ENCODE measurements at places on chromosomes 12 and 14.

- DNase-seq, result no peak
Observed at GRCh38 chr14:30995689-30996088, 29.8 kb upstream of the AP4S1 start.

DNA sequence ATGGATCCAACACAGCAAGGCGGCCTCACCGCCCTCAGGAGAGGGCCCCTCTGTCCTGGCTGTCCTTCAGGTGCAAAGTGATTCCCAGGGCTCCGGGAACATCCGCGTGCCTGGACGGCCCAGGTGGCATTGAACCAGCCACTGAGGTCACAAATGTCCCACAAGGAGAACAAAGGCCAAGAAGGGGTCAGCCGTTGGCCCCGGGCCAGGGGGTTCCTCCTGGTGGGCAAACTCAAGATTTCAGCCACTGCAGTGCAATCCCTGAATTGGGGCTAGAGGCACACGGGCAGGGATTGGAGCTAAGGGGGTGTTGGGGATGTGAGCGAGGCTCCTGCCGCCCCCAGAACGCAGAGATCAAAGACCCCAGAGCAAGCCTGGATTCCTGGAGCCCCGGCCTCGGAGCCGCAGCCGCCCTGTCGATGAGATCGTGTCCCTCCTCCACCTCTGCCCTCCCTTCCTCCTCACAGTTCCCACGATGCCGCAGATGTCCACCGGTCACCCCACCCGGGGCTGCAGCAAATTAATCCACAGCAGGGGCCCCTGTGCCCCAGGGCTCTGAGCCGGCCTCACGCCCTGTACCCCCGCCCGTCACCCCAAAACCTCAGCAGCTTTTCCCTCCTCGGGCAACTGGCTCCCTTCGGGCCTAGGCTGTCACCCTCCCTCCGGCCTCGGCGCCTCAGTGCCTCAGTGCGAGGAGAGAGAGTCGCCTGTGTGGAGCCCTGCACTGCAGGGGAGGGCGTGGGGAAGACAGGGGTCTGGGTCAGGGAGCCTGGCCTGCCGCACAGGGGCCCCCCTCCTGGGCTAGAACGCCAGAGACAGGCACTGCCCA, 56.7 kb upstream of the GALNT9 start:
- DNase-seq, result no peak

- DNase-seq, result no peak
Observed at GRCh38 chr14:24310646-24311604, at the start of gene LTB4R. LTB4R (plus strand) TSS chr14:24311502; CDS start chr14:24315652, 4,150 bp downstream.

- DNase-seq, result no peak
Observed at GRCh38 chr12:114698566-114699163, 14.7 kb upstream of the TBX3 start.

DNA sequence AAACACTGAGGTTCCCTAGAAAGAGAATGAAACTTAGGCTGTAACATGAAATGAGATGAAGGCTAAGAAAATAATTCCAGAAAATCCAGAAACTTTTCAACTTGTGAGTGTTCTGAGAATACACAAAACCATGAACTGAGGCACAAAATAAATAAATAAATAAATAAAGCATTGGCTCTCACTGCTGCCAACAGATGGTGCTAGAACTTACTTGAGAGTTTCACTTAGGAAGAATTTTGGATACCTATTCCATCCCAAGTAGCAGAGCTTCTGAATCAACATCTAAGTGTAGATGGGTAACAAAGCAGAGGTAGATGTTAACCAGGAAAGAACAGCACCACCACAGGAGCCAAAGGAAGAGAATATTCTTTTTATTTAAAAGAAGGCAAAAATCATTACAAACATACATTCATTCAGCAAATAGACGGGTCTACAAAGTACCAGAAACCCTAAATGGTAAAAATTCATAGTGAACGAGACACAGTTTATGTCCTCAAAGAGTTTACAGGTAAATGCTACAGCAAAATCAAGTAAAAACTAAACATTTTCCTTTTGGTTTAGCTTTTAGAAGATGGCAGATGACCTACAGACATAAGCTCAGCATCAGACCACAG, 16.7 kb downstream of the EPS8 start:
- DNase-seq, result no peak

DNA sequence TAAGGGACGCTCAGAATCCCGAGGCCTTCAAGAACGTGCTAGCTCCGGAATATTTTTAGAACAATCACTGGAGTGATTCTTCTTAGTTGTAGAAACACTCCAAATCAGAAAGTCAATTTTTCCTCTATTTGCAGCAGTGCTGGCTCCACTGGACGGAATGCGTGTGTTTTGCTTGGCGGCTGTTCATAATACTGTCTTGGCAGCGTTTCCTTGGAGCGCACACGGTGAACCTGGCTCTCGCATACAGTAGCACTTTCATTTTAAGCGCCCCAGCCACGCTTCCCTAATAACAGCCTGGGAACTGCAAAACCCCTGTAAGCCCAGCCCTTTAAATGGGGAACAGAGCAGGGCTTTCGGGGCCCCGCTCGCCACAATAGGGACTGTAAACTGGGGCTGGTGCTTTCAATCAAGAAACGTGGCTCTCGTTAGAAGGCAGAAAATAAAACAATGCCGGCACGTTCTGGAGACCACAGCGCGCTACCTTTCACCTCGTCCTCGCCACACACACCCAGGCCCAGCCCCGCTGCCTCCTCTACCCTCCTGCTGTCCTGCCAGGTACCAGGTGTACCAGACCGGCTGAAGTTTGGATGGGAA, 79.9 kb downstream of the BCL11B start:
- no peak for DNase-seq

- no peak for DNase-seq
Observed at GRCh38 chr12:69844416-69844815, 19.4 kb downstream of the MYRFL start.

DNA sequence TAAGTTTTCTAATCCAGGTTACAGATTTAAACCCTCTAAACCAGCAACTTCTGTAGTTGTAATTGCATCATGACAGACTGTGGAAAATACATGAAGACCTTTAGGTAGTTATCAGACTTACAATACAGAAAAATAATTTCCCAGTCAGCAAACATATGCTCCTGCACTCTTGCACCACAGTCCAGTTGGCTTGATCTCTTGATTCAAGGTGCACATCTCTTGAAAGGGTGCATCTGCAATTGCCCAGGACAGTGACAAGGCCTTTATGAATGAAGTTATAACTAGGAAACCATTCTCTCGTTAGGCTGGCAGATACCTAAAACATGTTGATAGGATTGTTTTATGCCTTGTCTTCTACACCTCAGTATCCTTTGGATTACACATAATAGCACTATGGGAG, 7.6 kb downstream of the PIWIL1 start:
- no peak for DNase-seq

DNA sequence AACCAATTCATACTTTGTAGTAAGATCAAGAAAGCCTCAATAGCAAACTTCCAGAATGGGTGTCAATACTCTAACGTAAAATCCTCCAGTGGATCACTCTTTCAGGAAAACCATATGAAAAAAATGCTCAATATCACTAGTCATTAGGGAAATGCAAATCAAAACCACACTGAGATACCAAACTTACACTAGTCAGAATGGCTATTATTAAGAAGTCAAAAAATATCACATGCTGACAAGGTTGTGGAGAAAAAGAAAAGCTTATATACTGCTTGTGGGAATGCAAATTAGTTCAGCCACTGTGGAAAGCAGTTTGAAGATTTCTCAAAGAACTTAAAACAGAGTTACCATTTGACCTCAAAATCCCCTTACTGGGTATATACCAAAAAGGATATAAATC, 49.5 kb upstream of the ATXN7L3B start:
- DNase-seq, result no peak

DNA sequence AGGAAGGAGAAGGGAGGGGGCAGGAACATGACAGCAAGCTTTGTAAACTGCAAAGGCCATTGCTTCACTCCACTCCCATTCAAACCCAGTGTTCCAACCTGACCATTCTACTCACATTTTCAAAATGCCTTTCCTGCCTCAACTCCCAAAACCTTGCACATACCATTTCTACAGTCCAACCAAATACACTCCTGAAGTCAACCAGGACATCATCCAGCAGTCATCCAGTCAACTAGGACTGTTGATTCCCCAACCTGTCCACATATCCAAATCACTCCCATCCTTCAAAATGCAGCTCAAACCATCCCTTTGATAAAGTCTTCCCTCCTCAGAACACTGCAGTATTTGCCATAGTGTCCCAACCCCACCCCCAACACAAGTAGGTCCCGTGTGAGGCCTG, 2.9 kb downstream of the SMUG1 start:
- DNase-seq, result no peak

GRCh38 chr12:48779869-48780268, 9.0 kb downstream of the ADCY6 start:
- no peak for DNase-seq

Data from COLO829 (cell line).